Fibroblast of the conjunctiva (primary cell): ENCODE measurements at places on chromosomes 3 and 15.

DNA sequence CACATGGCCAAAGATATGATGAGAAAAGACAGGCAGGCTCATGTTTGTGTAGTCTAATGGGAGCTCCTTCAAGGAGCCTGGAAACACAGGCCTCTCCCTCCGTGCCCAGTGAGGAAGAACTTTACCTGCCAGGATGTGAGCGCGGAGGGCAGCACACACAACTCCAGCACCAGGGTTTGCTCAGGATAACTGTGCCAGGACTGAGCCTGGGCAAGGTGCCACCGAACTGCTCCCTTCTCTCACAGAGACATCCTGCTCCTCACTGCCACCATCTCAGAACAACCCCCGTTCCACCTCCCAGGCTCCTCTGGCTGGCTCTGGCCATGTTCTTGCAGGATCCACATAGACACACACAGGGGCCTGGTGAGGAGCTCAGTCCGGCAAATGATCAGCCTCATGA, 87.4 kb downstream of the NUP210 start:
- no peak for DNase-seq

DNA sequence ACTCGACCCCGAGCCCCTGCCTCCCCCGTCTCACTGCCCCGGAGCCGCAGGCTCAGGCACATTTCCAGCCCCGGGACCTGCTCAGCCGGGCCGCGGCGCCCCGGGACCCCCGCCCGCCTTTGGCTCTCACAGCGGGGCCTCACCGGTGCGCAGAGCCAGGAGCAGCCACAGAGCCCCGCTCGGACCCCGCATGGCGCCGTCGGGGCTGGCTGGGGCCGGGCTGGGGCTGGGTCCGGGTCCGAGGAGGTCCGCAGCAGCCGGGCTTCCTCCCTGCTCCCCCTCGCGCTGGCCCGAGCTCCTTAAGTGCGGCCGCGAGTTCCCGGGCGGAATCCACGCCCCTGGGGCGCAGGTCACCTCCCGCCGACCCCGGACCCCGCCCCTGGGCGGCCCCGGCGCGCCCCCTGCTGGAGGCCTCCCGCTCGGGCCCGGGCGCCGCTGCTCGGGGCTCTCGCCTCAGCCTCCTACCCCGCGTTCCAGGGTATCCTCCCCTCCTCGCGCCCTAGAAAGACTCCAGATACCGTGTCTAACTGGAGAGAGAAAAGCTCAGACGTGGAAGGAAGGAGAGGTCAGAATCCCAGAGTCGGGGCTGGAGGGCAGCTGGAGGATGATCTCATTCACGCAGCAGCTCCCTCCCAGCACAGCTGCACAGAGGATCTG, at the start of gene MELTF:
Gene MELTF, minus strand, starts transcription at position 307 of the 657 bp plus-strand sequence. Its CDS starts 115 bp downstream, at position 192.
- peak; percentile 13 for DNase-seq

DNA sequence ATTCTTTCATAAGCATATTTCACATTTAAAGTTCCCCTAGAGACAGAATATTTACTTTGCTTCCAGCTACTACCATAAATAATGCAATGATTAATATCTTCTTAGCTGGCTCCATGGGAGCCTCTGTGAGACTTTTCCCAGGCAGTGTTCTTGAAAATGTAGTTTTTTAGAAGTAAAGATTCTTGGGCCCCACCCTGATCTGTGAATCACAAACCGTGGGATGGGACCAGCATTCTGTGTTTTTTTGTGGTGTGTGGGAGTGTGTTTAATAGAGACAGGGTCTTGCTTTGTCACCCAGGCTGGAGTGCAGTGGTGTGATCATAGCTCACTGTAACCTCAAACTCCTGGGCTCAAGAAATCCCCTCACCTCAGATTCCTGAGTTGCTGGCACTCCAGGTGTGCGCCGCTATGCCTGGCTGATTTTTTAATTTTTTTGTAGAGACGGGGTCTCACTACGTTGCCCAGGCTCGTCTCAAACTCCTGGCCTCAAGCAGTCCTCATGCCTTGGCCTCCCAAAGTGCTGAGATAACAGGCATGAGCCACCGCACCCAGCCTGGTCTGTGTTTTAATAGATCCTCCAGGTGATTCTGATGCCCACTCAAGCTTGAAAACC, 83.0 kb downstream of the KLHL25 start:
- DNase-seq = no peak

DNA sequence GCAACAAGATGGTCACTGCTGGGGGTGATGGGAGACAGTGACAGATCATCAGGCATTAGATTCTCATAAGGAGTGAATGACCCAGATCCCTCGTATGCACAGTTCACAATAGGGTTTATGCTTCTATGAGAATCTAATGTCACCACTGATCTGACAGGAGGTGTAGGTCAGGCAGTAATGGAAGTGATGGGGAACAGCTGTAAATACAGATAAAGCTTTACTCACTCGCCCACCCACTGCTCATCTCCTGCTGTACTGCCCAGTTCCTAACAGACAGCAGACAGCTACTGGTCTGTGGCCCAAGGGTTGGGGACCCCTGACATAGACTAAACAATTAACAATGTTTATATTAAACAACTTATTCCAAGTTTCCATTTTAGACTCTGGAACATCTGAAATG, 25.4 kb downstream of the IFT80 start:
- no peak for DNase-seq

GRCh38 chr3:134060561-134061385, 31.0 kb upstream of the SLCO2A1 start:
- DNase-seq = no peak
